ENCODE measurements at places on chromosomes 7 and 10. TPM values are rescaled to one million over a fixed set of nuclear protein-coding genes. Genes with fewer than 3 reads are reported as not detected.

ANKRD30A gene
- total RNA-seq = 0.88 TPM

THSD7A gene
- total RNA-seq = 1.3 TPM

TDRD1 gene
- total RNA-seq = not detected

CALML5 gene
- not detected for total RNA-seq

ANKRD2 gene
- 4.4 TPM for total RNA-seq

OPN1SW gene
- total RNA-seq = not detected

All from A549 treated with RU486 at 1 μM for 4 hours (cell line).